ENCODE measurements at places on chromosomes 5 and 9.

DNA sequence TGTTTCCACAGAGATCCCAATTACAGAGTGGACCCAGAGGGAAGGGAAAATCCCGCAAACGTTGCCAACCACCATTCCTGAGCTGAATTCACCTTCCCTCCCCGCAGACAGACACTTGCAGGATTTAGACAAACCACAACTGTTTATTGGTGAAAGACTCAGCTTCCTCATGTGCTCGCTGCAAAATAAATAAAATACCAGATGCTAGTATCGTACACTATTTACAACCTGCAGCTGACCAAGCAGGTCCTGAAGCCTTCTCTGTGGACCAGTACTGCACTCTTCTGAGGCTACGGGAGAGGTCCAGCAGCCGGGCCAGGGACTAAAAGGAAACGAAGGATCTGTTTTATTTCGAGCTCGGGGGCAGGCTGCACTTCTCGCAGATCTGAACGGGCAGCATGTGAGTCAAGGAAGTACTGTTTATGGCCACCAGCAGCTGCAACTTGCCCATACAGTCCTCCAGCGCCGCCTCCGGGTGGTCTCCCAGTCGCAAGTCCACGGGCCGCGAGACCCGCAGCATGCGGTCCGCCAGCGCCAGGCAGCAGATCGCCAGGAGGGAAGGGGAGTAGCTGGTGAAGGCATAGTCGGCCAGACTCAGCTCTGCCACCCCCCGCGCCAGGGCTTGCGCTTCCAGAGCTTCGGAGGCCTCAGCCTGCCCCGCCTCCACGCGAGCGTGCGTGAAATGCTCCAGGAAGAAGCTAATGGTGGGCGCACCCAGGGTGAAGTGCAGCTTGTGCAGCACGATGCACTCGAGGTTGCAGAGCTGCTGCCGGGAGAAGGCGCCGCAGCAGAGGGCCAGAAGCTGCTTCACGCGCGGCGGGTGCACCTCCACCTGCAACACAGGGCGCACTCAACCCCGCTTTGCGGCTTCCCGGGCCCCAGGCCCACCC, 2.1 kb downstream of the CCNO start:
- DNase-seq: no peak

- no peak for DNase-seq
Measured at GRCh38 chr5:89105171-89105695, 222.2 kb upstream of the MEF2C start.

DNA sequence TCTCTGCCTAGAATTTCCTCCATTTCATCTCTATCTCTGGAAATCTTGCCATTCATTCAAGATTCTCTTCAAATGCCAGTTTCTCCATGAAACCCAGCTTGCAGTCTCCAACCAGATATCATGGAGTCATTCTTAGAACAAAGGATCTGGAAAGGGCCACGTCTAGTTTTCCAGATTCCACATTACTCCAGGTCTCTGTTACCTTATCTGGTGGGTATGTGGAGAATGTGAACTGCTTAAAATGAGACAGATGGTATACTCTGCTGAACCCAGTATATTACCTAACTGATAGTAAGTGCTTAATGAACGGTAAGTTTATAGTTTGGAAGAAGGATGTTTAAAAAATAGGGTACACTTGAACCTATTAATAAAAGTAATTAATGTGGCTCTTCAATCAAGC, 52.3 kb upstream of the ZSWIM6 start:
- no peak for DNase-seq

- DNase-seq: no peak
Measured at GRCh38 chr5:130964231-130965202, 200.5 kb downstream of the HINT1 start.

DNA sequence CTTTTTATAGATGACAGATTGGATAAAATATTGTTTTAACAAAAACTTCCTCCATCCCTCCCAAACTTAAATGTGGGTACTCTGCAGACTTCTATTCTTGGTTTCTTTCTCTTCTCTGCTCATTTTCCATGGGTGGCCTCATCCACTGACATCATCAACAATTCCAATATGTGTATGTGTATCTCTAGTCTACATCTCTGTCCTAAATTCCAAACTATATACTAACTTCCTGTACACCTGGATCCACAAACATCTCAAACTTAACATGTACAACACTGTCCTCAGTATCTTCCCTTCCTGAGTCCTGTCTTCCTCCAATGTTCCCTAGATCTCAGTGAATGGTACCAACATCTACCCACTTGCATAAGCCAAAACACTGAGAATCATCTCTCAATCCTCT, 28.5 kb upstream of the CDK5RAP2 start:
- no peak for DNase-seq
